Activated CD4-positive, alpha-beta T cell treated with anti-CD3 and anti-CD28 coated beads, Interleukin-2, amount 50 U/mL, for 1 hour (primary cell): ENCODE measurements at places on chromosomes 2 and 18.

GRCh38 chr18:23682472-23682871 lies 6.8 kb upstream of the LAMA3 start:
- DNase-seq = no peak

- DNase-seq = no peak
These were observed 49.2 kb upstream of the RNF152 start for GRCh38 chr18:61941948-61942471.

DNA sequence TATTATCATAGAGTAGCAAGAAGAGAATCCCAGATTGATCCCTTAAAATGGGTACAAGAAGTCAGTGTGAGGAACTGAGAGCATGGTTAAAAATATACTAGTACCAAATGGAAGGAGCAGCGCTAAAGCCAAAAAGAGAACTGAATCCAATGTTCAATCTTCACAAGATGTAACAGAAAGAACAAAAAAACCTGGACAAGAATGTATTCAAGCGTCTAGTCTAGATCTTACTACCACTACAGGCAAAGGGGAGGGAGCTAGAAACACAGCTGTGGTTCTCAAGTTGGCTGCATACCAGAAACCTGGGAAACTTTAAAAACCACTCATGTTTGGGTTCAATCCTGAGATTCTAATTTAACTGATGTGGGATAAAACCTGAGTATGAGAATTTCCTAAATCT lies 57.5 kb downstream of the PIAS2 start:
- DNase-seq = no peak

- DNase-seq = no peak
These were observed 34.0 kb upstream of the ERMN start for GRCh38 chr2:157359628-157360027.

DNA sequence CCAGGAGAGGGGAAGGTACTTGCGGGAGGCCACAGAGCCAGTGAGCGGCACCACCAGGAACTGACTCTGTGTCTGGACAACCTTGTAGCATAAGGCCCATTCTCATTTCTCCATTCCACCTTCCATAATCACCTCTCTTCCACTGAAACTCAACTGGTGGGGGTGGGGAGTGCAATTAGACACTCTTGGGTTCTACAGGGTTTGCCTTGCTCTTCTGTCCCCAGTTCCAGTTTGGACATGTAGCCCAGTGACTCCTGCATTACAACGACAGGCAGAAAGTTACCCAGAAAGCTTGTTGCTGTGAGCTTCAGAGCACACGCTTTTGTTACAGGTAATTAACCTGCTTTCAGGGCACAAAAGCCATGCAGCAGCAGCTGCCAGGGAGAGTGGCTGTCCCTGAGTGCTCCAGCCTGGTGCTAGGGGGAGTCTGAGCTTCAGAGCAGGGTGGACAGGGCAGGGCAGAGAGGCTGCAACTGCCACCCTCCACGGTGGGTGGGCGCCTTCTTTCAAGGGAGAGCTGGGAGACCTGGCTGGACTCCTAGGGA lies 65.2 kb downstream of the COPS8 start:
- no peak for DNase-seq

DNA sequence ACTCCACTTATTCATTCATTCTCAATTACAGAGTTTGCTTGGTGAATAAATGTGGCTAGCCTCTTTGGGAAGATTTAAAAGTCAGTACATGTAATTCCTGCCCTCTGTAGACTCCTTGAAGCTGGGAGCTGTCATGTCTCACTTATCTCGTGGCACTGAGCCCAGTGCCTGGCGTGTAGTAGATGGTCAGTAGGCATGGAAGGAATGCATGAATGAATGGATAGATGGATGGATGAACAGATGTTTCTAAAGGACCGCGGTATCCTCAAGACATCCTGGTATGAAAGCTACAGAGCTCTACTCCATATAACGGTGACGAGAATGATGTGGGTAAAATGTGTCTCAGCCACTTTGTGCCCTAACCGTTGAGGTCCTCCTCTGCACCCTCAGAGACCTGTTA lies 83.0 kb downstream of the MARCO start:
- DNase-seq = no peak

- no peak for DNase-seq
These were observed 70.6 kb upstream of the GLS start for GRCh38 chr2:190809876-190810525.

DNA sequence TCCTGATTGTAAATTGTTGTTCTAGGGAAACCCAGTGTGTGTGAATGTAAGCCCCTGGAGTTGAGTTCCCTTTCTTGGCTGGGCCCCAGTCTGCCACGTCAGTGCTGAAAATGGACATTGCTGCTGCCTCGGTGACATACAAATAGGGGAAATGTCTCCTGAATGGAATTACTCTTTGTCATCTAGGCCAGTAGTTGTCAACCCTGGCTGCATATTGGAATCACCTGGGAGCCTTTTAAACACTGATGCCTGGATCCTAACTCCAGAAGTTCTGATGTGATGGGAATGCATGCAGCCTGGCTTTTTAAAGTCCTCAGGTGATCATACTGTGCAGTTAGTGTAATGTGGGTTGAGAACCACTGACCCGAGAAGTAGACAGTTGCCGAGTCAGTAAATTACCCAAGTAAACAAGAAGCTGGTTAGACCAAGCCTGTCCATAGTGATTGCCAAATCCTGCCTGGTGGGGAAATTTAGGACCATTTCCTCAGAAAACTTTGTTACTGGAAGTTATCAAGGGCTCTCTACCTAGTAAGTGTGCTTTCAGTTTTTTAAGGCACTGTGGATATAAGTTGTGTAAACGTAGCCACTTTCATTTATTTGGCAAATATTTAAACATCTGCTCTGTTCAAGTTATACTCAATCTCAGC lies 27.6 kb upstream of the IL1R1 start:
- DNase-seq = no peak

- DNase-seq = no peak
These were observed 368.6 kb downstream of the EIPR1 start for GRCh38 chr2:3009005-3009404.
